ENCODE measurements at places on chromosomes 6 and 20.

GRCh38 chr6:93416571-93417420, 2.6 kb downstream of the EPHA7 start:
- DNase-seq = no peak

DNA sequence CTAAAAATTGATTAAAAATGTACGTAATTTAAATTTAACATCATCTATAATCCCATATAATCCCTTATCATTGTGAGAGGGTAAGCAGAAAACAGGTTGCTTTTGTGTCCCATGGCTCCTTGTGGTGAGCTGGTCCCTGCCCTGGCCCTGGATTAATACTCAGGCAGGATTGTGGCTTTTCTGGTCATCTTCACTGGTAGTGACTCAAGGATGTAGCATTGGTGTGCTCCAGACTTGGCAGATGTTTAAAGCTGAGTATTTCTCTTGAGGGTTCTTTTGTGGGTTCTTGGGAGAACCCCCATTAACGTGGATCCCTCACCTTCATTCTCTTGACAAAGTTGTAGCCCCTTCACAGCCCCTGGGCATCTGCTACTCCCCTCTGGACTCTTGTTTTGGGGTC, 39.3 kb downstream of the SNRNP48 start:
- DNase-seq = no peak

DNA sequence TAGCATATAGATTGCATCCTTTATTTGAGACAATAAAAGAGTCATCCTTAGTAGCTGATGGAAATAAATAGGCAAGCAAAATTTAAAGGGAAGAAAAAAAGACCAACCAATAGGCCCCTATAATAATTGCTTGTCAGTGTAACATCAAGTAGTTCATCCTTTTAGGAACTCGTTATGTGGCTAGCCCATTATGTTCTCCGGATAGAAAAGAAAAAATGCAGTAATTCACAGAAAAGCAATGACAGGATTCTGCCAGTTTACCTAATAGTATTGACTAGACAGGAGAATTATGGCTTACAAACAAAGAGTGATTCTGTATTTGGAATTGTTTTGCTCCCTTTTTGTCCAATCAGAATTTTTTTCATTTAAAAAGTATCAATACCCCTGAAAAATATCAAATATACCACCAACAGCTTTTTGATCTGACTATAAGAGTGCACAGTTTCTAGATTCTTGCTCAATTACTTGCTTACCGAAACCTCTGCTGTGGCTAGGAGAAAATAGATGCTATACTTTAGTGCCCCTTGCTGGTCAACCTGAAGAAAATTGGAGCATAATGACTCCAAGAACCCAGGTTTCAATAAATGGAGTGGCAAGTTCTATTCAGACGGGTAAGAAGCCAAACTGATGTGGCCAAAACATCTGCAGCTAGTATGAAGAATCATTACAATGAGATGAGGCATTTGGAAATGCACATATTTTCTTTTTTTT, 91.5 kb upstream of the SASH1 start:
- peak; percentile 17 for DNase-seq

- DNase-seq = peak; percentile 3
These were observed 39.9 kb downstream of the SLC52A3 start for GRCh38 chr20:728256-728944.

- DNase-seq = no peak
These were observed 17.8 kb downstream of the TMEM30A start for GRCh38 chr6:75266716-75267291.

DNA sequence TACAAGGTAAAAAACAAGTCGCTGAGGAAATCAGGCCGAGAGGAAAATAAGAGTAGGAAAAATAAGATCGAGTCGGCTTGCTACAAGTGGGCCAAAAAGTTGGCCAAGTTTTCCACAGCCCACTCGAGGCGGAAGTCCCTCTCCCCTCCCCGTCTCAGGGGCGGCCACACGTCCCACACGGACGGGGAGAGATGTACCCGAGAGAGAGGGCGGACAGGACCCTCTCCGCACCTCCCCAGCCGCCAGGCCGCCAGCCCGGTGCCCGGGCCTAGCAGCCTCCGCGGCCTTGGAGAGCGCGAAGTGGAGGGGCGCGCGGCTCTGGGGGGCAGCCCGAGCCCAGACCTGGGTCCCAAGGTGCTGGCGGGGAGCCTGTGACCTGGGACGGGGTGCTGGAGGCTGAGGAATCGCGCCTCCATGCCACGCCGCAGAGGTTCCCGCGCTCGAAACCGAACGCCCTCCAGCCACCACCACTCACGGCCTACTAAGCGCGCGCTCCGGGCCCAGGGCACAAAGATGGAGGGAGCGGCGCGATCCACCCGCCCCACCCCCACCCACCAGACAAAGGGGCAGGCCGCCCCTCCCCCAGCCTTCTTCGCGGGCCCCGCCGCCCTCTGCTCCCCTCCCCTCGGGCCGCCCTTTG, 1.9 kb upstream of the HMGA1 start:
- DNase-seq = no peak

DNA sequence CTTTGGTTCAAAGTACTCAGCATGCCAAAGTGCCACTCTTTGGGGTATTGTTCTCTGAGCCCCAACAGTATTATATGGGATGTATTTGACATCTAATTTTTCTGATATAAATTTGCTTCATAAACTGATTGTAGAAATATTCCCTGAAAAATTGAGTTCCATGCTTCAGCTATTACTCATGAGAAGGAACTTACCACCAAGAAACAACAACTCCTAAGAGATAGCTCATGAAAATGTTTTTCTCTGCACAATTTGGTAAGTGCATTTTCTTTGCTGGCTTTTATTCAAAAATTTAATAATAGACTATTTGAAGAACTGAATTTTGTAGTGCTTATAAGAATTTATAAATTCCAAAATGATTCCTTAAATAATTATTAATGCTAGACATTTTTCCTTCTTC, 12.8 kb upstream of the TPD52L1 start:
- DNase-seq = no peak

GRCh38 chr6:56902641-56903464, 52.1 kb upstream of the BEND6 start:
- no peak for DNase-seq

- no peak for DNase-seq
These were observed 116.0 kb upstream of the SLC35B3 start for GRCh38 chr6:8551386-8551785.

DNA sequence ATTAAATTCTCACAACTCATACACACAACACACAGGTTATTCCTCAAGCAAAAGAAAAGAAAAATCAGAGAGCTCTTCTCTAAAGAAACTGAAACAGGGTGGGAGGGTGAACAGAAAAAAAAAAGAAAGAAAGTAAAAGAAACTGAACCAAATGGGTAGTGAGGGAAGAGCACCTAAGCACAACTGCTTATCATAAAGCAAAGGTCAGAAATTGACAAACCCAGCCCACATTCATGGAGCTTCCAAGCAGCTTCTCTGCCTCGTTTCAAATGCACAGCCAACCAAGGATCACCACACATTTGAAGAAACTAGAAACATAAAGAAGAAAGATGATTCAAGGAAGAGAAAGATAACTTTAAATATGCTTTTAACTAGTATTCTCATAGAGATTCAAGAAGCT, 90.5 kb downstream of the RNGTT start:
- DNase-seq = no peak

DNA sequence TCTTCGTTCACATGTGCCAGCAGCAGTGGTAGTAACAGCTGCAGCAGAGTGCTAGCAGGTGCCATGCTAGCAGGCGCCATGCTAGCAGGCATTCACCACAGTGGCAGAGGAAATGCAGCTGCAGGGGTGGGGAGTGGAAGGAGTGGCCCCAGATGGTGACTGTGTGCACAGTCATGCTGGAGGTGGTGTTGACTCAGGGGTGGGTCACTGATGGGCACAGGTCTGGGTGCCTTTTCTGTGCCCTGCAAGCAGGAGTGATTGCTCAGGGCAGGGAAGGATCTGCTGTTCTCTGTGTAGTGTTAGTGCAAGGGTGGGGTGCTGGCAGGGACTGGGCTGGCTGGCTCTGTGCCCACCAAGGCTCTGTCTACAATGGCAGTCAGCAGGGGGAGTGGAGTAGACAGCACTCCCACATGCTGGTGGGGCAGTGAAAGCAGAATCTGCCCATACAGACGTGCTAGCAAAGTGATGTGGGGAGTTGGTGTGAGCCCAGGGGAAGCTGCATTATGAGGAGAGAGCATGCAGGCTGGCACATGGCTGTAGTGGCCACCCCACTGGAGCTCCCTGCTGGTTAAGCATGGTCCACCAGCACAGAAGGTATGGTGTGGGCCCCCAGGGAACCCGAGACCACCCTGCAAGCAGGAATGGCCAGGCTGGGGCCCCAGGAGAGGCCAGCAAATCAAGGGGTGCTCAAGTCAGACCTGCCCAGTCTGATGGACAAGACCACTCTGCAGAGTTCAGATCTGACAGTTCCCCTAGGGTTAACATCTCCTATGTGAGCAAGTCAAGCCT, 11.4 kb upstream of the TSPYL4 start:
- no peak for DNase-seq

DNA sequence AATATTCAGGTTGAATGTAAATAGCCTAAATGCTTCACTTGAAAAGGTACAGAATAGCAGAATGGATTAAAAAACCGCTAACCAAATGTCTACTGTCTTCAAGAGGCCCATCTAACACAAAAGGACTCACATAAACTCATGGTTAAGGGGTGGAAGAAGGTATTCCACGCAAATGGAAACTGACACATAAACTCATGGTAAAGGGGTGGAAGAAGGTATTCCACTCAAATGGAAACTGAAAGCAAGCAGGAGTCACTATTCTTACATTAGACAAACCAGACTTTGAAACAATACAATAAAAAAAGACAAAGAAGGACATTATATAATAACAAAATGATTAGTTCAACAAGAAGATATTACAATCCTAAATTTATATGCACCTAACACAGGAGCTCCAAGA, 38.3 kb upstream of the PKIB start:
- no peak for DNase-seq

DNA sequence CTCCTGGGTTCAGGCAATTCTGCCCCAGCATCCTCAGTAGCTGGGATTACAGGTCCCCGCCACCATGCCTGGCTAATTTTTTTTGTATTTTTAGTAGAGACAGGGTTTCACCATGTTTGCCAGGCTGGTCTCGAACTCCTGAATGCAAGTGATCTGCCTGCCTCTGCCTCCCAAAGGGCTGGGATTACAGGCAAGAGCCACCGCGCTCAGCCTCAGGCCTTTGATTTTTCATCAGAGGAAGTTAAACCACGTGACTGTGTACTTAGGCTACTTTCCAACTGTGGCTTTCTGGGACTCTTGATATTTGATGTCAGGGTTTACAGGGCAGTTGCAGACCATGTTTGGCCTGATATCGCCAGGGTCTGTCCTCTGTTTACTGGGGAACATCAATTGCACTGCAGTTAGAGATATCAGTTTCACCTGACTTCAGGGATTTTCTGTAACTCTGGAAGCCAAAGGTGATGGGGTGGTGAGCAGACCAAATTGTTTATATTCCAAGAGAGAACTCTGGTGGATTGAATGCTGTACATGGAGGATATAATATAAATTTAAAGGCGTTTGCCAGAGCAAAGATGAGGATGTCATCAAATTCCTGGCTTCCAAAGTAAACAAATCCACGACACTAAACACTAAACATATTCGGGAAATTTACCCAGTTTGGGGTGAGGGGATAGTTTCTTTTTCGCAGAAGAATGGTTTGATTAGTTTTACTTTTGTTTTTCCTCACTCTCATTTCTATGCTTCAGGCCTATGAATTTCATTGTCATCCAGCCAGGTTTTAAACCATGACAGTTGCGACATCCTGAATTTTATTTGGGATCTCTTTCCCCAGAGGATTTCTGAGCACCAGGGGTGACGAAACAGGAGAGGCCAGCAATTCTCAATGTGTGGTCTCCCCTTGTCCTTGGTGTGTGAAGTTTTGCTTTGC, 4.2 kb downstream of the PSMF1 start:
- peak; percentile 33 for DNase-seq

GRCh38 chr20:20926222-20926905, 179.8 kb downstream of the LINC00237 start:
- DNase-seq = no peak

DNA sequence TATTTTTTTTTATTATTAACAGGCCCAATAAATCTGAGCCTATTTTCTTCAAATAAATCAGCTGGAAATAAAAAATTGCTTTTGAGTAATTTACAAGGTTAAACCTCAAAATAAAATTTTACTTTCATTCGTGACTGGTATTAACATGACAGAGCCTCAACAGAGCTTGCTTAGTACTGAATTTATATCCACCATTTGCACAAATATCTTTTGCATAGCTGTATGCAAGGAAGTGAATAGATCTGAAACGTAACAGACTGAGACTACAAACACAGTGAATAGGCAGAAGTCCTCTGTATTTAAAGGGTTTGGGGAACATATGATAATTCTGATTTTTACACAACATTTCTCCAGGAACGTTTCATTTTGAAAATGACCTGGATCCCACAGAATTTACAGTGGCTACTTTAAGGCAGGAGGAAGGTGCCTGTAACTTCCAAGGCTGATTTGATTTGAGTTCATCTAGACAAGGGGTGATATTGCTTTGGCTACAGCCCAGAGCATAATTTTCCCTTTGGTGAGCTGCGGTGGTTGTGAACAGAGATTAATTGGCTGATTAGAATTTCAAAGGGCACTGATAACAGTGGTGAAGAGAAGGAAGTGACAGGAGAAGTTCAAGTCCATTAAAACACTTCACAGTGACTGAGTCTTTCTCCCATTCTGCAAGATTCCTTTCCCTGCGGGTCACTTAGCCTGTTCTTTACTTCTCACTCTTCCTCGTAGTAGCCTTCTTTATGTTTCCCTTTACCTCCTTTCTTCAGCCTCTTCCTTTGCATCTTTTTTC, 121.2 kb upstream of the SASH1 start:
- no peak for DNase-seq

DNA sequence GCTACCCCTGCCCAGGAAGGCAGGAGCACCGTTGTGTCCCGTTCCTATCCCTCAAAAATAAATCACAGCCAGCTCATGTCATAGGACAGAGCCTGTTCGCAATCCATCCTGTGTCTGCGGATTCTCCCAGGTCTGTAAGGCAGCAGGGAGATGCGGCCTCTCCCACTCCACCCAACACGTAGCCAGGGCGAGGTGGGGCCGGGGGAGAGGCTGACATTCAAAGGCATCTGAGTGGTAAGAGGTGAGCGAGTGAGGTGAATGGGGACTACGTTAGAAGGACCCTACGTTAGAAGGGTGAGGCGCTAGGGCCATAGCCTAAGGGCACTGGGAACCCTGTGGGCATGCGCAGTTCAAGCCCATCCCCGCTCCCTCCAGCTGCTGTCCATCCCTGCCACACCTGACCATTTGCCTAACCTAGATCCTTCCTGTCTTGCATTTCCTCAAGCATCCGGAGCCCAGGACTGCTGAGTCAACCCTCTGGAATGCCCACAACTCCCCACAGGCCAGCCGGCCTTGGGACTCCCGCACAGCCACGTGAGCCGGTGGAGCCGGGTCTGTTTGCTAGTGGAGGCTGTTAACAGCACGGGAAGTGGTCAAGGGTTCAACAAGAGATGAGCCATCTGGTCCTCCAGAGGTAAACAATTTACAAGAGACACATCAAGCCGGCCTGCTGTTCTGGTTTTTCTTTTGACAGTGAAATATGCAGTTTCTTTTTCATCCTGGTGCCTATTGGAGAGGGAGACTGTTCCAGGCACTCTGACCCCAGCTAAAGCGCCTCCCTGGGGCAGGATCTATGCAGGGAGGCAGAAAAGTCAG, 45.9 kb downstream of the RIPOR3 start:
- DNase-seq = no peak

Measured in CD4-positive, alpha-beta T cell treated with Interferon alpha-2 for 1 hour (primary cell).